ENCODE measurements at places on chromosomes 2 and 18.

DNA sequence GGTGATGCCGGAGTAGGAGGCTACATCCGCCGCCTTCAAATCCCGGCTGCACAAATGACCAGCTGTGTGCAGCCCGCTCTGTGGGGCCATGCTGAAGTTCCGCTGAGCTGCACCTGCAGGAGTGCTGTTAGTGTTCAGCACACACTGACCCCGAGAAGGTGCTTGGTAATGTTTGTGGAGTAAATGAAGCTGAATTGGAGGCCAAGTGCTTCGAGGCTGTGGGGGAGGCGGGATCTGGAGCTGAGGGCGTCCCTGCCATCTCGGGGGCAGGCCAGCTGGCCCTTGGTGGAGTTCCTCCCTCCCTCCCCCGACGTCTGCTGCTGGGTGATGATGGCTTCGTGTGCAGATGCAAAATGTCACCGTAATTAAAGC lies 23.2 kb downstream of the KCNF1 start:
- no peak for DNase-seq

DNA sequence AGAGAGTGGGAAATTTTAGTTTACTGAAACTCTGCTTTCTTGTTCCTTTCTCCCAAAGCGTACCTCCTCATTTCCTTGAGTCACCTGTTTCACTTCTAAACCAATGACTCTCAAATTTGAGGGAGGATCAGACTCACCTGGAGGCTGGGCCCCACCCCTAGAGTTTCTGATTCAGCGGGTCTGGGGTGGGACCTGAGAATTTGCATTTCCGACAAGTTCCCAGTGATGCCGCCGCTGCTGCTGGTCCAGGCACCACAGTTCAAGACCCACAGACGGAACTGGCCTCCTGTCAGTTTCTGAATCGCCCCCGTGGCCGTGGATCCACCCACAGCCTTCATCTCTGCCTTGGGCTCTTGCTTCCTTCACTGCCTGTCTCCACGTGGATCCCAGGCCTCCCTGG lies 44.9 kb upstream of the PELI1 start:
- no peak for DNase-seq

GRCh38 chr2:191155608-191156071 lies 4.8 kb upstream of the STAT4 start:
- no peak for DNase-seq

DNA sequence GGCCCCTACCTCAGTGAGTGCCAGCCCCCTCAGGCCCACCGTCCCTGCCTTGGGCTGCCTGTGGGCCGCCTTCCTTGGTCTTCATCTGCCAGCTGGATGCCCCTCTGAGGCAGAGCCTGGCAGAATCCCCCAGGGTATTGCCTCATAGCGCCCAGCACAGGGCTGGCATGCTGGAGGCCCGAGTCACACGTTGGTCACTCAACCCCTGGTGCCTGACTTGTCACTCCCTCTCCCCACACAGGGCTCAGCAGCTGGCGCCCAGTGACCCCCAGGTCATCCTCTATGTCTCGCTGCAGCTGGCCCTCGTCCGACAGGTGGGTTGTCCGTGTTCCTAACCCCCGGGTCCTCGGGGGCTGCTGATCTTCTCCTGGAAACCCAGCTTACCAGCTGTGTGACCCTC lies 108.4 kb upstream of the MCFD2 start:
- DNase-seq: no peak

DNA sequence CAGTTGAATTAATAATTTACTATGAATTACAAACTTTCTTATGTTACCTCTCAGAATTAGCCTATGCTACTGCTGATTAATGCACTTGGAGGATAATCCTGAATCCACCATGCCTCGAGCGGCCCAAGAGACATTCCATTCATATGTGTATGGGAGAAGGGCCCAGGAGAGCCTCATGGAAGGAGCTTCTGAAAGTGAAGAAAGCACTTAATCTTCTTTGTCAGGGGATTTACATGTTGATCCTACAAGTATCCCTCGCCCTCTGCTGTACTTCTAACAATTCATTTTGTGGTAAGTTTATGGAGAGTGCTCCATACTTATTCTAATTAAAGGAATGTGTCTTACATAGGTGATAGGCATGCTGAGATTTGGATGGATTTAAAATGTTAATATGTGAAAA lies 1189.1 kb upstream of the NXPH2 start:
- DNase-seq: no peak

GRCh38 chr18:27803957-27804356 lies 373.0 kb downstream of the CDH2 start:
- DNase-seq: no peak

DNA sequence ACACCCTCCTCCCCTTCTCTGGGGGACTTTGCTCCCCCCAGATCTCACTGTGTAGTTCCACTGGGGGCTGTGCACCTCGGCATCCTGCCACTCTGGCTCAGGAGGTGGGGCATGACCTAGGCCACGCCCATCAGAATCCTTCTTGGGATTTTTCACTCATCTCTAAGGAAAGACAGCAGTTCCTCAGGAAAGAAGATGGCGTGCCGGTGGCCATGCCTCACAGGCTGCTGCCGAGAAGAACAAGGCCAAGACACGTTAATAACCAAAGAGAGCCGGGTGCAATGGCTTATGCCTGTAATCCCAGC lies 3.2 kb downstream of the NMUR1 start:
- DNase-seq: no peak

- DNase-seq: no peak
Observed at GRCh38 chr2:30072250-30072842, 74.5 kb upstream of the YPEL5 start.

All from stimulated activated CD8-positive, alpha-beta memory T cell treated with anti-CD3 and anti-CD28 coated beads, Interleukin-4, amount 100 ng/mL, for 1 hour (primary cell).